GM19239 (cell line): ENCODE measurements at places on chromosomes 1 and 21.

- DNase-seq = no peak
Measured at GRCh38 chr1:244645890-244646289, 7.0 kb upstream of the DESI2 start.

DNA sequence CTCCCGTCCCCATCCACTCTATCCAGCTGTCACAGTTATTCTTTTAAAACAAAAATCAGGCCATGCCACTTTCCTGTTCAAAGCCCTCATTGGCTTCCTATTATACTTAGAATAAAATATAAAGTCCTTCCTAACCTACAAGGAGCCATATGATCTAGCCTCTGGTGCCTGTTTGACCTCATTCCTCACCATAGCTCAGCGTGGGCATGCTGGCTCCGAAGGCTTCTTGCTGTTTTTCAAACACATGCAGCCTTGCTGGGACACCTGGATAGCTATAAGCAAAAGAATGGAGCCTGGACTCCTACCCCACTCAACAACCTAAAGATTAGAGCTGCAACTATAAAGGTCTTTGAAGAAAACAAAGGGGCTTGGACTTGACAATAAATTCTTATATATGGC is 23.7 kb downstream of the DHCR24 start:
- DNase-seq = no peak

DNA sequence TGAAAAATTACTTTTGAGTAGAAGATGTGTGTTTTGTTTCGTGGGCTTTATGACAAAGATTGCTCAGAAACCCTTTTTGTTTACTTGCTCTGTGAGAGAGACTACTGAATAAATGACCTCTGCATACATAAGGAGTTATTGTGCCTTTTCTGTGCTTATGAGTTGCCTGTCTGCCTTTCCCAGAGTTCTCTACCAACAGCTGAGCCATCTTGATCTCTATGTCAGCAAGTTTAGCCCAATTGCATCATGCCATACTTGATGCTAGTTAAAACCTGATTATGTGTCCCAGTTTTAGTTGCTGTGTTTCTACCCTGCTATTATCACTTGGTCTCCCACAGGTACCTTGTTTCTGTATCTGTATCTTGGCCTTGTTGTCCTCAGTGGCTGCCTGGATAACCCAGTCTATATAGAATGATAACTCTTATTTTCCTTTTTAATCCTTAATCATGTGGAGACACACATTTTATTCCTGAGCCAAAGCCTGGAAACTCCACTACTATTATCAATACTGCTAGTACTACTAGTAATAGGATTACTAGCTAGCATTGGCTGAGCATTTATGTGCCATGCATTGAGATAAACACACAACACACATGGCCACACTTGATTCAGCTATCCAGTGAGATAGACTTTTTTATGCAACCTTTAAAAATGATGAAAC is 28.7 kb upstream of the GNG12 start:
- no peak for DNase-seq

DNA sequence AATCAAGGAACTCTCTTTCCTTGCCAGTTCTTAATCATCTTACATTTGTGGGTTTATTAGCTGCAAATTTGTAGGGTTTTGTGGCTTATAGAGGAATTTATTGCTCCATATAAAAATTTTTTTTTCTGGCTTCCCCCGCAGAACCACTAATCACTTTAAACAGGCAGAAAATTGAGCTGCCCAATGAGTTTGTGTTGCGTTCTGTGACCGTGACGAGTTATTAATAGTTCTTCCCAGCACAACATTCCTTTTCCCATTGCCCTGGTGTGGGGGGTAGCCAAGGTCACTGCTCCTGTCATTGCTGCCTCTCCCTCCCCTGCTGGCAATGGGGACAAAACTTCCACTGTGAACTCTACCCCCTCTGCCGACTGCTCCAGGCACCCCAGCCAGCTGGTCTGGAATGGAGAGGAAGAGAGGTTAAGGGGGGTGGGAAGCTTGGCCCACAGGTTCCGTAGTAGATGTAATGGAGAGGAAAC is 55.1 kb downstream of the UBE2T start:
- DNase-seq = no peak

- no peak for DNase-seq
Measured at GRCh38 chr21:43835050-43835449, 30.0 kb upstream of the AGPAT3 start.
